NCI-H526 treated with DMSO at 0.1 percent for 48 hours (cell line): ENCODE measurements at places on chromosomes 5 and 9.

GRCh38 chr9:72092820-72093219 lies 32.4 kb upstream of the C9orf57 start:
- no peak for DNase-seq

- no peak for DNase-seq
Observed at GRCh38 chr5:124919076-124919475, 172.6 kb upstream of the ZNF608 start.

DNA sequence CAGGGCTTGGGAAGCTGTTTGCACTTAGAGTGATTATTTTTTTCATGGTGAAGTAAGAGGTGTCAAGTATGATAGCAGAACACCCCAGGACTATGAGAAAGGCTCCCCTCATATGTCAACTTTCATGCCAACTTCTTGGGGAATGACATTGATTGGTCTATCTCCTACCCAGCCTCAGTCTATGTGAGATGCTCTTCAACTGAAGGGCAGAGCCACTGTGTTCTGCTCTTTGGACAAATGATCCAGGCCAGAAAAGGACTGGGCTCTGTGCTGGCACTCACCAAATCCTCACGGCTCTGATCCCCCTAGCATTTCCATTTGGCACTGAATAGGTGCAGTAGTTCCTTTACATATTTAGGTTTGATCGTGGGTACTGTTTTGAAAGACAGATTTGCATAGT lies 151.1 kb downstream of the DMRT2 start:
- no peak for DNase-seq

DNA sequence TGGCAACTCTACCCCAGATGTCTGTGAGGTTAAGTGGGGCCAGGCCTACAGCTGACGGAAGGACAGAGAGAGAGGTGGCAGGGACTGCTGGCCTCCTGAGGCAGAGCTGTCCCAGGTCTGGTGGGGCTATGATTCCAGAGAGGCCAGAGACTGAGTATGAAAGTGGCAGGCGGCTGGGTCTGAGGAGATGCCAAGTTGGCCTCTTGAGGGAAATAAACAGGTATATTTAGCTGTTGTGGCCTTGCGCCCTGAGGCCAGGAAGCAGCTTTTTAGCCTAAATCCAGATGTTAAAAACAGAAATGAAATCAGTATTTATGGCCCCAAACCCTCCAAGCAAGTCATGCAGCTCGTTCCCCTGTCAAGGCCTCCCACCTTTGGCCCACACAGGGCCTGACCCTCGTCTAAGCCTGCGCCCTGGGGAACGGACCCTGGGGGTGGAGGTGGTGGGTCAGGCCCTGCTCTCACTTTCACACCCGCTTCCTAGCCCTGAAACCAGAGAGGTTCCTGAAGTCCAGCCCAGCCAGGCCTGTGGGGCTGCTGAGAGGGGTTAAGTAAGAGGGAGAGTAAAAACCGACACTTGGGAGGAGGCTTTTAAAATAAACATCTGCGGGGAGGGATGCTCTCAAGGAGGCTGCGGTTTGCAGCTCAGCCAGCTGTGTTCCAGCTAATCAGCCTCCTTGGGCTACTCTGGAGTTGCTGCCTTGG lies 18.7 kb downstream of the PCDHGC5 start:
- no peak for DNase-seq

DNA sequence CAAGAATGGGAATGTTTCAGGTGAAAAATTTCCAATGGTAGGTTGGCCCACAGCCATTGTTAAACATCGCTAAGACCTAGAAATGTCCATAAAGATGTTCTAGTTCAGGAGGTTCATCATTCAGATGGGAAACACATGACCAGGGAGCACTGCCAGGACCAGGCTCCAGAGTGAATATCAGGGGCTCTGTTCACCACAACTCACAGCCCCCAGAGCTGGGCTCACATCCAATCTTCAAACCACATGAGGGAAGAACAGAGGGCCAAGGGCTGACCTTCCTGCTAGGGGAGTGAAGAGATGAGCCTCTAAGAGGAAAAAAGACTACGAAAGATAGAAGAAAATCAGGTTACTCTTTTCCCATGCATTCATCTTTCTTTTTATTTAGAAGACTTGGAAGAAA lies 205.8 kb downstream of the SEMA5A start:
- no peak for DNase-seq
